ENCODE measurements at places on chromosomes 16 and 17.

DNA sequence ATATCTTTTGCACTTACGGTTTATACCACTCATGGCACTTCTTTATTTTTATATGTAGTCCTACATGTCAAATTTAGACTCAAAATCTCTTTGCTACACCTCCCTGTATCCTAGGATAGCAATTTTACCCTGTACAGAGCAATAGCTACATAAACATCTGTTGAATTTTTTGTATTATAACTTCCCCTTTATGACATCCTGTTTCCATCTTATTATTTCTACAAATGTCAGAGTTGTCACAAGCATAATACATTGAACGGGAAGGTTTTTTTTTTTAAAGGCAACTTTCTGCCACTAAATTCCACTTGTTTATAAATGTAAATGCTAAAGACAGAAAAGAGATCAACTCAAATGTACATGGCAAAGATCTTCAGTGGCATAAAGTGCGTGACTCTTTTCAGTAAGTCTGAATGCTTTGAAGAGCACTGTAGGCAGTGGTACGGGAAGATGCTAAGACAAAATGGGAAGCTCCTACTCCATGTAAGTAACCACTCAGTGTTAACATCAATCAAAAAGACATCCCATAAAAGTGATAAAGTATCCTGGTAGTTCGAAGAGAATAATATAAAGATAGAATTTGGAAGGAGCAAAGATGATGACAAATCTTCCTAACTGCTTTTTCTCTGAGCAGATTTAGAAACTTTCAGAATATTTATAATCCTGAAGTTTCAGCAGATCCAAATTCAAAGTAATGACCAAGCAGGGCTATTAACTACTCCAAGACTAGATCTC lies 26.8 kb downstream of the GNA13 start:
- no peak for DNase-seq

DNA sequence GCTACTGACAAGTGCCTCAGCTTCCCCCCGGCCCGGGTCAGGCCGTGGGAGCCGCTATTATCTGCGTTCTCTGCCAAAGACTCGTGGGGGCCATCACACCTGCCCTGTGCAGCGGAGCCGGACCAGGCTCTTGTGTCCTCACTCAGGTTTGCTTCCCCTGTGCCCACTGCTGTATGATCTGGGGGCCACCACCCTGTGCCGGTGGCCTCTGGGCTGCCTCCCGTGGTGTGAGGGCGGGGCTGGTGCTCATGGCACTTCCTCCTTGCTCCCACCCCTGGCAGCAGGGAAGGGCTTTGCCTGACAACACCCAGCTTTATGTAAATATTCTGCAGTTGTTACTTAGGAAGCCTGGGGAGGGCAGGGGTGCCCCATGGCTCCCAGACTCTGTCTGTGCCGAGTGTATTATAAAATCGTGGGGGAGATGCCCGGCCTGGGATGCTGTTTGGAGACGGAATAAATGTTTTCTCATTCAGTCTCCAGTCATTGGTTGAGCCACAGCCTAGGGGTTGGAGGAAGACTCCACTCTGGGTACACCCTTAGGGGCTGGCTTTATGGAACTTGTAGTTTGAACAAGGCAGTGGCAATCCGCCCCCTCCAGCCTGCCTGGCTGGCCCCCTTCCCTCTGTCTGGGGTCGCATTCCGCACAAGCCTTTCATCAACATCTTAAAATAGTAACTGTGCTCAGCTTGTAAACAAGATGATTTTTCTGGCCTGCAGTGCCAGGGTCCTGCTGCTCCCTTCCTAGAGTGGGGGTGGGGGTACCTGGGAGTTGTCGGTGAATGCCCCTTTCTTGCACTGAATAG lies 4.1 kb downstream of the SYNGR2 start:
- no peak for DNase-seq

GRCh38 chr16:31284926-31285325 lies 25.2 kb downstream of the ITGAM start:
- DNase-seq, result no peak

- no peak for DNase-seq
These were observed 41.8 kb downstream of the IL4R start for GRCh38 chr16:27355610-27356009.

DNA sequence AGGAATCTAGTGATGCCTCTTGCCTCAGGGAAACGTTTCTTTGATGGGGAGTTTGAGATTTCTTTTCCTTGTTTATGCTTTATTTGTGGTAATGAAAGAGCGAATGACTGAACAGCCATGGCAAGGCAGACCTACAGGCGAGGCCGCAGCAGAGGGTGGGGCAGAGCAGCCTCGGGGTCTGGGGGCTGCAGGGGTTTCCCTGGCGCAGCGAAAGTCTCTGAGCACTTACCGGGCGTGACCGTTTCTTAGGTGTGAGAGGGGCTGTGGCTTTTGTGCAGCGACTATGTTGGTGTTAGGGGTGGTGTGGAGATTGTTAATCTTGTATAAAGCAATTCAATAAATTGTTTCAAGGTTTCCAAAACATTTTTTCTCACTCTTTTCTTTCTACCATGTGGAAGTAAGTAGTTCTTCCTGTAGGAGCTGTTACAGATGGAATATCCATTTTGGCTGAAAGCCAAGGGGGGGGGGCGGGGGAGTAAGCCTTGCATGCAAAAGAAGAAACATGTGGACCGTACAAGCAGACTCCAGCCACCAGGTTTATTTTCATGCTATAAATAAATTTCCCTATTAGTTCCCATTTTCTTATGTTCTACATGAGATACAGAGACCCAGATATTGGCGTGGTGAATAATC lies 34.8 kb downstream of the UBN1 start:
- no peak for DNase-seq

DNA sequence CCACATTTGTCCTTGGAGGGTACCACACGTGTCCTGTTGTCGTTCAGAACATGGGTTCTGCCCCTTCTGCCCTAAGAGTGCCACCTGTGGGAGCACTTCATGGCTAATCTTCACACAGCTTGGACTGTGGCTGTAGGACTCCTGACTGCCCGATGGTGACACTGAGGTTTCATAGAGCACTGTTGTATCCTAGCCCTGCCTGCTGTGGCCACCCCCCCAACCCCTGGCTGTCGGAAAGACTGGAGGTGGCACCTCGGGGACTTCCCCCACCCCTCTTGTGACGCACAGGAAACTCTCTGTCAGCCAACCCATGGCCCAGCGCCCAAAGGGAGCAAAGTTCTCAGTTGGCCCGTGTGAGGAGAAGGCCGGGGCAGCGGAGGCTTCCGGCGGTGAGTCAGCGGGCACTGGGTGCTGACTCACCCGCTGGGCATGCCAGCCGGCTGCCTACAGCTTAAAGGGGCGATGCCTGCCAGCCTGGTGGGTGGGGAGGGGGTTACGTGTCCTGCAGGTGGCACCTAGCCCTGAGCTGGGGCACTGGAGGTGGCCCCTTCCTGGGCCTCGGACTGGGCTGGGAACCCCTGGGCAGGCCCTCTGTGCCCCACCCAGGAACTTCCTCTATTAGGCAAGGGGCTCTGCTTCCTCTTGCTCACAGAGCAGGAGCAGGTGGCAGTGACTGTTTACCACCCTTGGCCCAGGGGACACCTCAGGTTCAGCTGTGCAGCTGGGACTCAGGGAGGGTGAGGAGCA lies 3.4 kb downstream of the MAP2K3 start:
- DNase-seq, result peak; percentile 65

DNA sequence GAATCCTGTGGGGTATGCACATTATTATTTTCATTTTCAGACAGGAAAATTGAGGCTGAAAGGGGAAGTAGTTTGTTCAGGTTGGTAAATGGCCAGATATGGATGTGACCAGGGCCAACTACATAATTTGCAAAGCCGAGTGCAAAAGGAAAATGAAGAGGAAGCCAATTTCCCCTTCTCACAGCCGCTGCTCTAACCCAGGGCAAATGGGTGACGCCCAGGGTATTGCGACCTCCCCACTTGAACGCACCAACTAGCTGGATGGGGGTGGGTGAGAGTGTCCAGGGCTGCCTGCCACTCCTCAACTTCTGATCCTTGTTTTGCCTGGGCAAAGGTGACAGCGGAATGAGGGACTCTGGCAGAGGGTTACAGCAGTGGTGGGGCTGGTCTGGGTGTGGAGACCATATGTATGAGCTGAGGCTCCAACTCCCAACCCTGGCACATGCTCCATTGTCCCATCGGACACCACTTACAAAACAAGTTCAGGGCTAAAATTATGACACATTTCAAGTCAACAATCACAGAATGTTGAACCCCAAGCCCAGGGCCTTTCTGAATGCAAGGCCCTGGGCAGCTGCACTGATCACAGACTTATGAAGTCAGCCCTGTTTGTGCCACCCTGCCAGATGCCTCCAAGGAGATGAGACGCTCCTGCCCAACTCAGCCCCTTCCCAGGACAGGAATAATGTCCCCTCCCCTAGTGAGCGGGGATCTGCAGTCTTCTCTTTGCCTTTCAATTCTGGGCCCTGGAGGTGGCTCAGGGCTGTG lies 1.7 kb downstream of the ANKRD40CL start:
- peak; percentile 34 for DNase-seq

DNA sequence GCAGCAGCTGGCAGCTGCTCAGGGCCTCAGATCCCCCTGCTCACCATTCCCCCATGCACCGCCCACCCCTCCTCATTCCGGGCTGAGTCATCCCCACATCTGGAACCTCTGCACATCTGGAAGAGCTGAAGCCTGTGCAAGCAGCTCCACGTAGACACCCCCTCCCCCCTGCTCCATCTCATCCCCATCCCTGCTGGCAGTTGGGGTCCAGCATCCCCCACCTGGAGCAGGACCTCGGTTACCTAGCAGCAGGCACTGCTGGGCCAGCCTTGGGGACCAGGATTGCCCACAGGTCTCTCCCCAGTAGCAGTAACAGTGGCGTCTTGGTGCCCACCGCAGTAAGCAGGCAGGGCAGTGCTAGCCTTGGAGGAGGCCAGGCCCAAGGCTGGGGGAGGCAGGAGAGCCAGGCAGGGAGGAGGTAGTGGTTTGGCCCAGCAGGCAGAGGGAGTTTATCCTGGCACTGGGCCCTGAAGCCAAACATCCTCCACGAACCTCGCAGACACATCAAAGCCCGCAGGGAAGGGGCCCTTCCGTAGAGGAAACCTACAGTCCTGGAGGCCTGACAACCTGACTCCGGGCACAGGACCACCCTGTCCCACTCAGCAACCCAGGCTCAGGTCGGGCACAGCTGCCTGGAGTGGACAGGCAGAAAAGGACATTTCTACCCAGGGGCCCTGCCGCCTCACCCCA lies 7.7 kb upstream of the TMEM92 start:
- DNase-seq, result no peak
